HAP-1 (cell line): ENCODE measurements at places on chromosomes 1 and 21.

DNA sequence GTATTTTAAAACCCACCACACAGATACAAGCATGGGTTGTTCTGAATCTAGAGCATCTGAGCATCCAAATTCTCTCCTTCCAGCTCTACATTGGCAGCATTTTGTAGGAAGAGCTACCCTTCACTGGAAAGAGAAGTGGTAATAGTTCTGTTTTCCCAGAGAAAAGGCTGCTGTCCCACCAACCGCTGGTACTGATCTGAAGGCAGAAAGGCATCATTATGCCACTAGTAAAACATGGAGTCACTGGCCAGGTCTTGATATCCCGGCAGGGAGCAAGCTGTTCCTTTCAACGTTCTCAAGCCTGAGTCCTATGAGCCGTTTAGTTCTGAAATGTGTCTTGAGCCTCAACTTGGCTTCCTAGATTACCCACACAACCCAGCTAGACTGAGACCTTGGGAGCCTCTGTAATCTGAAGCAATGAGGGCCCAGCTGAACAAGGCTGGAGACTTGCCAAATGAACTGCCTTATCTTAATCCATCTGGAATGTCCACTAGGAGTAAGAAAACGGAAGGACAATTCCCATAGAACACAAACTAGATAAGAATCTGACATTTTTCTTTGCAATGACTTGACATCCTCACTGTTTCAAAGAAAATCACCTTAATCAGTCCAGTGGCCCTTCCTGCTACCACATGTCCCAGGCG lies 116.8 kb downstream of the KCNH1 start:
- DNase-seq = no peak

GRCh38 chr1:183757061-183757460 lies 47.9 kb upstream of the RGL1 start:
- DNase-seq = no peak

- DNase-seq = no peak
Observed at GRCh38 chr21:18603980-18604379, 200.4 kb upstream of the TMPRSS15 start.

GRCh38 chr1:44033756-44034155 lies 2.5 kb upstream of the SLC6A9 start:
- DNase-seq = no peak

- DNase-seq = no peak
Observed at GRCh38 chr1:161398900-161399256, 31.2 kb upstream of the CFAP126 start.

DNA sequence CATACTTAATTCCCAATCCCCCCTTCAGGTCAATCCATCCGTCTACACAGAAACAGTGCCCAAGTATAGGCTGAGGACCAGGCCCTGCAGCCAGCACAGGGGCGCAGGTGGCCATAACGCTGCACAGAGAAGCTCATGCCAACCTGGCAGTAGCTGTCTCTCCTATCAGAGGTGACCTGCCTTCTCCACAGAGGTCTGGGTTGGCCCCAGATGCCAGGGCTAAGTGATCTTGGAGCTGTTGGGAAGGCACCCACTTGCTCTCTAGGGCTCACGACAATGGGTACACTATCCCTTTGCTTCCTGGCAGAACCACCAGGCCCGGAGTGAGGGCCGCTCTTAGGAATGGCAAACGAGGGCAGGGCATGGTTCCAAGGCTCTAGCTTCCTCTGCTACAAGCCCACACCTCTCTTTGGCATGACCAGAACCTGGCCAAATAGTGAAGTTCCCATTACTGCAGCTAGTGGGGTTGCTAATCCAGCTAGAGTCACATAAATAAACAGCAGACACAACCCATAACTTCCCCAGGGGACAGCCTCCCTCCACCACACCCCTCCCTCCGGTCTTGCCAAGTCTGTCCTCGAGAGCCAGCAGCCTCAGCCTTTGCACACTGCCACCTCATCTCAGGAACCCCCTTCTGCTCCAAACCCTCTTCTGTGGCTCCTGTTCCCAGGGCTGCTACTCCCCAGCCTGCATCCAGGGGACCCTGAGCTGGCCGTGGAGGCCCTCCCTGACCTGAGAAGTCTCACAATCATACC lies 113.0 kb downstream of the GLIS1 start:
- DNase-seq = no peak

DNA sequence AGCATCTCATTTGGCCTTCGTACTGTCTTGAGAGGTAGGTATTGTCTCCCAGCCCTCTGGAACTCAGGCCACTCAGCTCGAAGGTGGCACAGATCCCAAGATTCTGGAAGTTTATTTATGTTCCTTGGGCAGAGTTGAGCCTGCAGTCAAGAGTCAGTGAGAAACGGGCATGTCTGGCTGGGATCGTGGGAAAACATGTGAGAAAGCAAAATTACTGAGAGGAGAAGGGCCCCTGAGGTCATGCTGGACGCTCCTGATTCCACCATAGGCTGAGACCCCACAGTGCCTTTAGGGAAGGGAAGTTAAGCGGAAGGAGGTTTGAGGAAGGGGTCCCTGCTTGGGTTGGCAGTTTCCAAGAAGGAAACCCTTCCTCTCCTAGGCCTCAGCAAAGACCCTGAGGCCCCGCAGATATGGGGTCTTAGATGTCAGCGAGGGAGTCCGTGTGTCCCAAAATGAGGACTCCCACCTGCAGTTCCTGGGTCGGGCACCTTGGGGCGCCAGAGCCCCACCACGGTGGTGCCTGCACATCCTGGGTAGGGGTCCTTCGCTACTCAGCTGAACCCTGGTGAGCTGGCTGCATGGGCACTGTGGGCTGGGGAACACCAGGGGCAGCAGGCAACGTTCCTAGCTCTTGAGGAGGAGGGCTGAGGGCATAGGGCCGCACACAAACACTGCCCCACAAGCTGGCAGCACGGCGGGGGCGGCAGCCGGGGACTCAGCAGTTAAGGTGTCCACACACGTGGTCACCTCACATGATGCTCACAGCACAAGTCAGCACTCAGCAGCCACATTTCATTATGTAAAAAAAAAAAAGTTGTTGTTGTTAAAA lies 12.3 kb upstream of the SEMA4A start:
- DNase-seq = peak; percentile 34

- DNase-seq = peak; percentile 92
Observed at GRCh38 chr1:8848663-8849386, 29.7 kb downstream of the ENO1 start.

GRCh38 chr1:234279021-234279420 lies 94.2 kb upstream of the COA6 start:
- no peak for DNase-seq

GRCh38 chr1:7303554-7304317 lies 467.4 kb upstream of the VAMP3 start:
- DNase-seq = no peak

DNA sequence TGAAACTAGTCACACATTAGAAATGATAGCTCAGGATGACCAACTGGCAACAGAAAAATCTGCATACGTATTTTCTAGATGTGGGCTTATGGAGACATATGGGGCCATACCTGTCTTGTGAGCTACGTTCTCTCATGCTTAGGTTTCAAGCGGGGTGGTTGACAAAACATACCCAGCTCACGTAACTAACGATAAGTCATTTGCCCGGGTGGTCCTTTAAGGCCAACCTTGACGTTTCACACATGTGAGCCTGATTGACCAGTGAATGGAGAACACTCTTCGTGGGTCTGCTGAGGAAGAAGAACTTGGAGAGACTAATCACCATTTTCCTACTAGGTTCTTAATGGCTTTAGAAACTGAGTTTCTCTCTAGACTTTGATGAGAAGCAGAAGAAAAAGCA lies 13.5 kb upstream of the RCSD1 start:
- DNase-seq = no peak

DNA sequence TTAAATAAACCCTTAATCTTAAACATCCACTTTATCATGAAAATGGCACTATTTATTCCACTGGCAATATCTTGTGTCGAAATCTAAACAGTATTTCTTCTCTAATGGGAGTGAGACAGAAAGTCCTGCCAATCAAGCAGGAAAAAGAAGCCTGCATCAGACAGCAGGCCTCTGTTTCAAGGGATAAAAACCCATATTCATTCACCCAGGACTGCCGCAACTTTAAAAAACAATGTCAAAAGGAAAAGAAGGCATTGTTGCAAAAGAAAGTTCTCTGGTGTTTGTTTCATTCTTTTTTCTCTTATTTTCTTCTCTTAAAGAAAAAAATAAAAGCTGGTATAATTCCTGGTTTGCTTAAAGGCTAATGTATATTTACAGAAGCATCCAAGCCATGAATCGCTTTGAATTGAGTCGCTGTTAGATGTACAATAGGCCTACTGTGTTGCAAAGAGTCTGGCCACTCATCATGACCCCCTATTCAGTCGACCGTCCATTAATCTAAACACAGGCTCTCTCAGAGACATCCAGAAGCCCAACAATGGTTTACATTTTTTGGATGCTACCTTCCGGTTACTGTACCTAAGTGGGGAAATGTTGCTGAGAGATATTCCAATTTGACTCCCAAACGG lies 48.7 kb upstream of the ZC3H11B start:
- peak; percentile 13 for DNase-seq

GRCh38 chr21:37458669-37459276 lies 92.2 kb downstream of the DYRK1A start:
- no peak for DNase-seq

DNA sequence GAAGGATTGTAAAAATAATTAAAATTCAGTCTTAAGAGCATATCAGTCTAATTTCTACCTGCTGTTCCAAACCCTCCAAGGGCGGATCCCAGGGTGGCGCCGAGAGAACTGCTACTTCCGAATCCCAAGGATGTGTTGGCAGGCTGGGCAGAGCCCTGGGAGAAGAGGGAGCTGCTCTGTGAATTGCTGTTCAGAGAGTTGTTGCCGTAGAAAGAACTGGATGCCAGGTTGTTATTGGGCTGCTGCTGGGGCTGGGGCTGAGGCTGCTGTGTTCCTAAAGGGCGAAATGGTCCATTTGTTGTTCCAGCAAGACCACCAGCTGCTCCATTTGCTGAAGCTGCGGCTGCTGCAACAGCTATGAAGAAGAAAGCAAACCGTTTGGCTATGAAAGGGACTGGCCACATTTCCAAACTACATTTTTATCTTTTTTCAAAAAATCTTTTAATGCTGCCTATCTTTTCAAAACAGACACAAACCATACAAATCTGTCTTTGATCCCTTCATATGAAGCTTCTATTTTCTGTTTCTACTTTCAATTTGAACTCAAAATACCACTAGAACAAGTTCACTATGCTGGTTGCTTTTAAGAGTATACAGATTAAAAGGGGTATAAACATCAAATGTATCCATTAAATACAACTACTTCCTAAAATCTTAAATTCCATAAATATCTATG lies 57.5 kb upstream of the SDC3 start:
- no peak for DNase-seq

GRCh38 chr21:42621819-42622177 lies 31.6 kb upstream of the PDE9A start:
- no peak for DNase-seq
